SIG-M5 (cell line): ENCODE measurements at places on chromosomes 5 and 9.

DNA sequence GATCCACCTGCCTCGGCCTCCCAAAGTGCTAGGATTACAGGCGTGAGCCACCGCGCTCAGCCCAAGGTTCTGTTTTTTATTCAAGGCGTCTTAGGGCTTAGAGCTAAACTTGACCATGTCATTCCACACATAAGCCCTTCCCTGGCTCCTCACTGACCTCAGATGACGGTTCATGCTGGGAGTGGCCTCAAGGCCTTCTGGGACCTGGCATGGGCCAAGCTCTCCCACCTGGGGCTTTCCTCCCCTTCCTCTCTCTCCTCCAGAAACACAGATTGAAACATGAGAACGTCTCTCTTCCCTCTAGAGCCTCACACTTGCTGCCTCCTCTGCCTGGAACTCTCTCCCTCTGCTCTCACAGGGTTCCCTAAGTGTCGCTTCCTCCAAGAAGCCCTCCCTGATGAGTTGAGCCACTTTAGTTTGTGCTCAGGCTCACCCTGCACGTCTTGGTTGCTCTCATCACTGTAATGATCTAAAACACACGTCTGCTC, 155.6 kb upstream of the IER5L start:
- DNase-seq, result no peak

DNA sequence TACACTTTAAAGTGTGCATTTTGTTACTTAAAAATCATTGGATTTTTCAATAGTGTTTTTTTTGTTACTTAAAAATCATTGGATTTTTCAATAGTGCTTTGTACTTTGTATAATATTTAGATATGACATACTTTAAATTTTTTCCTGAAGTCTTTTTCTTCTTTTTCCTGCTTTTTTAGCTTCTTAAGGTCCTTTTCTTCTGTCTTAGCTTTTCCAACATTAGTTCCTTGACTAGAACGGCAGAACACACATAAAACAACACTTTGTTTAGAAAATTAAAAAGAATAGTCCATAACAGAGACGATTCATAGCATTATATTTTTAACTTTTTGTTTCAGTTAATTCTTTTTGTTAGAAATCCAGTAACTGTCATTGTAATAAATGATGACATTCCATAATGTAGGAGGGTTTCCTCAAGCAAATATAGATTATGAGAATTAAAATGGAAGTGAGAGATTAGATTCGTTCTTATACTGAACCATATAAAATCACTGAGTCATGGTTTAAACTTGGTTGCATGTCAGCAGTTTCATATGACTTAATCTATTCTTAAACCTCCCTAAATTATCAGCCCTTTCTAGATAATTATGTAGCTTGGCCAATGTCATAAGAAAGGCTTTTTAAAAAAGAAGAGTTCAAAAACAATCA, 45.3 kb upstream of the RICTOR start:
- no peak for DNase-seq

- DNase-seq, result no peak
These were observed 127.7 kb downstream of the RXRA start for GRCh38 chr9:134453776-134454475.

DNA sequence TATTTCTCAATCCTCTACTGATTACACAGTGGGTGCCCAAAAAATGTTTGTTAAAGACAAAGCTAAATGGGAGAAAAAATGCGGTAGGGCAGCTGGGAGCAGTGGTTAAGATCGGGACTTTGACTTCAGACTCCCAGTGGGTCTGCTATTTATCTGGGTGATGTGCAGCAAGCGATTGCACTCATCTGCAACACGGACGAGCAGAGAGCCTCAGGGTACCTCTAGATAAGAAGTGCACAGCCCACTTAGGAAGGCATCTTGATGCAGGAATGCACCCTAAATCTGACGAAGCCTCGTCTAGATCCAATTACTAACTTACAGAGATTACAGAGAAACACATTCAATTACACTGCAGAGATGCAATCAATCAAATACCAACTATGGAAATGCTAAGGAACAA, 4.0 kb downstream of the MAPK9 start:
- DNase-seq, result no peak

DNA sequence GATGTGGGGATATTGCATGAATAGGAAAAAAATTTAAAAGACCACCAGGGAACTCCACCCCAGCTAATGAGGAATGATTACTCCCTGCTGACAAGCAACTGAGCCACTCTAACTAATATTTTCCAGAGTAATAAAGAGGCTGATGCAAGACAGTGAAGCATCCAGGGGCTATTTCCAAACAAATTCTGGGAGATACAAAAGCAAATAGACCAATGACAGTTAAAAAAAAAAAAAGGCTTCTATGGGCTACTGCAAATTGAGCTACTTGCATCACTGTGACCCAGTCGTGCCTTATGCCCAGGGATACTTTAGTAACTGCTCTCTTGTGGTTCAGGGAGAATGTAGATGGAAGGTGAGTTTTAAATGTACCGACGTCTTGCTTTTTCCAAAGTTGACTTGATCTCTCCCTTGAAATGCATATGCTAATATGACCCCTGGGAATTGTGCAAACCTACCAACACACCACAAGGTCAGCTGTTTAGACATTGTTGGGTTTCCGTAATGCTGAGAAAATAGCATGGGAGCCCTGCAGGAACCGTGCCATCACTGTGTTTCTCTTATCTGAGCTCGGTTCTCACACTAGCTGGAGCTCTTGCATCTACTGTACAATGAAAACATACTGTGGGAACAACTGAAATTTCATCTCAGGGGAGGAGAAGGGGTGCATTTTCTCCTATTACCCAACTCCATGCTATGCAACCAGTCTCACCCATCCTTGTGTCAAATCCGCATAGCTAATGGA, 250.6 kb upstream of the MAP3K1 start:
- no peak for DNase-seq

DNA sequence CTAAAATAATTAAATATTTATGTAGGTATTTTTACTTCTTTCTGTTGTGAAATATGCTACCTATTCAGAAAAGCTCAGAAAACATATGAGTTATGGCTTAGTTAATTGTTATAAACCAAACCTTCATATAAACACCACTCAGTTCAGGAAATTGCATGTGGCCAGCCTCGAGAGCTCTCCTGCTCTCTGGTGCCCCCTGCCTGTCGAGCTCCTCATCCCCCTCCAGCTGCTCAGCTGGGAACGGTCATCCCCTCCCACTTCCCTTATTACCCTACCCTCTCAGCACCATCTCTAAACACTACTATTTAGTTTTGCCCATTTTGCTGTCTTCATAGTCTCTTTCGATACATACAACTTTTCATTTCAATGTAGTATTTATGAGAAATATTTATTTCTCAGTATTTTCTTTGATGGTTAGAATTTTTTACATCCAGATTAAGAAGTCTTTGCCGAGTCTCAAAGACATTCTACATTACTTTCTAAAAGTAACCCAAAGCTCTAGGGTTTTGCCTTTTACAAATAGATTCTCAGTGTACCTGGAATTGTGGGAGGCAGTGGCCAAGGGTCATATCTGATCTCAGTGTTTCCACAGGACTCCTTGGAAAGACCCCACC, 51.2 kb upstream of the SEMA4D start:
- DNase-seq, result no peak

GRCh38 chr9:115883467-115884329, 269.9 kb upstream of the PAPPA start:
- DNase-seq, result no peak
